Ascending aorta (tissue), 2 donors: ENCODE measurements at places on chromosomes 7 and 10. TPM values are rescaled to one million over a fixed set of nuclear protein-coding genes. Genes with fewer than 3 reads are reported as not detected.

ACTL6B gene
- total RNA-seq: not detected

DNA sequence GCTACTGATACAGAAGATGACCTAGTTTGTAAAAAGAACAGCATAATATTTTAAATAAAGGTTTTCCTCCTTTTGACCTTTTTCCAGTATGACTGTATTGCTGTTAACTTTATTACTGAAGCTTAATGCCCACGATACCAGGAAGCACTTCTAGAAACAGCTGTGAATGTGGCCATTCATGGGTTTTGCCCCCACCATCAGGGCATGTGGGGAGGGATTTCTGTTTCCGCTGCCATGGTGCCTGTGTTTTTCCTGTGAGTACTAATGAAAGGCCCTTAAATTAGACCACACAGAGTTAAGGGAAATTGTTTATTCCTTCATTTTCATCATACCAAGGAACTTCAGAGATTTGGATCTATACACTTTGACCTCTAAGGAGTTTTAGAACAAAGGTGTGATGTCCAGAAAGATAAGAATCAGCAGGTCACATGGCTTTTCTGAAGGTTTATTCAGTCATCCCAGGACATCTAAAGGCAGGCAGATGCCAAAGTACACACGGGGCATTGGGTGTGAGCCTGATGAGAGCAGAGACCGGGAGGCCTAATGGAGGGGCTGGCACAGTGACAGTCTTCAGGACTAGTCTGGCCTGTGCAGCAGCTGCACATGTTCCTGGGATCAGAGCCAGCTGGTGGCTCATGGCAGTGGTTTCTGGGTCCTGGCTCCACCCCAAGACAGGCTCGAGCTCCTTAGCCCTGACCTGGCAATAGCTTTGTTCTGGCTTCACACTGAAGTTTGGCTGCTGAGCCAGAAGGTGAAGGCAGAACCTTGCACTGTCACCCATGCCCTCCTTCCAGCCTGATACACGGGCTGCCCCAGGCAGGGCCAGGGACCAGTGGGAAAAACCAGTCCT, 190.9 kb downstream of the REEP3 start:
- no peaks in the 10 kb centered on the region for H3K27me3 ChIP-seq
- no peaks in the 10 kb centered on the region for H3K36me3 ChIP-seq
- H3K4me1 ChIP-seq: peaks cover 42% of the 10 kb centered on the region
- peak overlapping the region; percentile 89 for H3K27ac ChIP-seq

ACTA2 gene
- 5,316 TPM for total RNA-seq

TEX36 gene
- not detected for total RNA-seq

DNA sequence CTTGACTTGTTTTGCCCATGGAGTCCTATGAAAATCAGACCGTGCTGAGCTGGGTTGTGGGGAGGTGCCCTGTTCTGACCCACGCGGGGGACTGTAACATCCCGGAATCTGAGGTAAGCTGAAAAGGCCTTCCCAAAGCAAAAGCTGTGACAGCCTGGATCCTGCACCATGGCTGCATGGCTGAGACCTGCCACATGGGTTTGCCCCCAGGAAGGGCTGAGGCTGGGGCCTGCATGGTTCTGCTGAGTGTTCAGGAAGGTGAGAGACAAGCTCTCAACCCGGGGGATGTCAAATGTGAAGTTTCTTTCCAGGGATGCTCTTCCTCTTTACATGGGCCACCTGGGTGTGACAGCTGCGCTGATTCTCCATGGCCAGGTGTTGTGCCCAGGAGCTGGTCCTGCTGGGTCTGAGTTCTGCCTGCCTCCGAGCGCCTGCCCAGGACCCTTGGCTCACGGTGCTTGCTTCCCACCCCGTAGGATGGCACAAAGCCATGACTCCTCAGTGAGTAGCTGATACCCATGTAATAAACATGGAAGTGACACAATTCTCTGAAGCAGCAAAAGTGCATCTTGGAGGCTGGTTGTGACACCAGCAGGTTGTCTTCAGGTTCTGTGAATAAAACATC, 58.3 kb downstream of the VIPR2 start:
- H3K27me3 ChIP-seq: no peaks in the 10 kb centered on the region
- no peak overlapping the region for H3K27ac ChIP-seq
- H3K4me1 ChIP-seq: no peaks in the 10 kb centered on the region
- no peak for DNase-seq
- H3K36me3 ChIP-seq: no peaks in the 10 kb centered on the region
- H3K4me3 ChIP-seq: no peak overlapping the region

PRLHR gene
- total RNA-seq: not detected

ASAH2 gene
- total RNA-seq: 0.21 TPM

GRCh38 chr7:120993553-120994191, 5.2 kb downstream of the CPED1 start:
- DNase-seq: no peak
- peak overlapping the region; percentile 68 for H3K4me3 ChIP-seq
- H3K4me1 ChIP-seq: peaks cover 3% of the 10 kb centered on the region
- no peaks in the 10 kb centered on the region for H3K27me3 ChIP-seq
- H3K27ac ChIP-seq: peak overlapping the region; percentile 83

NEURL1 gene
- not detected for total RNA-seq

SCD gene
- total RNA-seq: 2.9 TPM

CPXM2 gene
- total RNA-seq: 125 TPM
